ENCODE measurements at places on chromosomes 6 and 20.
A peak's percentile ranks its signal among the peaks of the same experiment; 100 is the strongest.

GRCh38 chr6:123808556-123808955 is 4.9 kb downstream of the NKAIN2 start:
- no peaks in the 10 kb centered on the region for H3K36me3 ChIP-seq
- H3K4me3 ChIP-seq: no peak overlapping the region
- H3K27ac ChIP-seq: no peak overlapping the region
- H3K27me3 ChIP-seq: no peaks in the 10 kb centered on the region
- no peak for DNase-seq

GRCh38 chr6:22766979-22767378 is 197.6 kb downstream of the HDGFL1 start:
- no peaks in the 10 kb centered on the region for H3K4me1 ChIP-seq
- DNase-seq: no peak
- no peak overlapping the region for H3K4me3 ChIP-seq
- H3K27ac ChIP-seq: no peak overlapping the region
- no peaks in the 10 kb centered on the region for H3K27me3 ChIP-seq

- H3K36me3 ChIP-seq: no peaks in the 10 kb centered on the region
- H3K27me3 ChIP-seq: no peaks in the 10 kb centered on the region
- H3K27ac ChIP-seq: no peak overlapping the region
- no peak overlapping the region for H3K4me3 ChIP-seq
- DNase-seq: no peak
Observed at GRCh38 chr20:36374995-36375394, 68.9 kb downstream of the DLGAP4 start.

GRCh38 chr6:89777455-89777854 is 42.1 kb downstream of the MDN1 start:
- no peak overlapping the region for H3K4me3 ChIP-seq
- DNase-seq: no peak
- no peaks in the 10 kb centered on the region for H3K27me3 ChIP-seq
- no peak overlapping the region for H3K27ac ChIP-seq
- H3K36me3 ChIP-seq: peaks cover 3% of the 10 kb centered on the region

- peaks cover 1% of the 10 kb centered on the region for H3K36me3 ChIP-seq
- H3K4me3 ChIP-seq: no peak overlapping the region
- no peaks in the 10 kb centered on the region for H3K27me3 ChIP-seq
- no peaks in the 10 kb centered on the region for H3K4me1 ChIP-seq
- no peak for DNase-seq
- no peak overlapping the region for H3K27ac ChIP-seq
Observed at GRCh38 chr6:135002974-135003703, 51.5 kb downstream of the HBS1L start.

DNA sequence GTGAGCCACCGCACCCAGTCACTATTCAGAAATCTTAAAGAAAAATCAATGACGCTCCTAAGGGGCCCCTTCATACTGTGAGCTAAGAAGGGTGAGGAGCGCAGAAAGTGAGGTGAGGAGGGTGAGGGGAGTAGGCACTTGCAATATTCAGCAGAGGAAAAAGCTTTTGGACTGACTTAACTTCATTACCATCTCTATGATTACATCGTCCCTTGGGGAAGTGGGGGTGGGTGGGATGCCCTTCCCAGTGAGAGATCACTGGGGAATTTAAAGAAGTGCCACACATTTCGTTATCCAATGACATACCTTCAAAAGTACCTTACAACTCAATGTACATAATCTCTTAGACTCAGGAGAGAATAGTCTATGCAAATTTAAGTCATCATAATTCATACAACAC is 46.5 kb downstream of the SMLR1 start:
- H3K27ac ChIP-seq: no peak overlapping the region
- H3K27me3 ChIP-seq: no peaks in the 10 kb centered on the region
- no peaks in the 10 kb centered on the region for H3K4me1 ChIP-seq
- H3K4me3 ChIP-seq: no peak overlapping the region
- peaks cover 7% of the 10 kb centered on the region for H3K36me3 ChIP-seq
- no peak for DNase-seq

DNA sequence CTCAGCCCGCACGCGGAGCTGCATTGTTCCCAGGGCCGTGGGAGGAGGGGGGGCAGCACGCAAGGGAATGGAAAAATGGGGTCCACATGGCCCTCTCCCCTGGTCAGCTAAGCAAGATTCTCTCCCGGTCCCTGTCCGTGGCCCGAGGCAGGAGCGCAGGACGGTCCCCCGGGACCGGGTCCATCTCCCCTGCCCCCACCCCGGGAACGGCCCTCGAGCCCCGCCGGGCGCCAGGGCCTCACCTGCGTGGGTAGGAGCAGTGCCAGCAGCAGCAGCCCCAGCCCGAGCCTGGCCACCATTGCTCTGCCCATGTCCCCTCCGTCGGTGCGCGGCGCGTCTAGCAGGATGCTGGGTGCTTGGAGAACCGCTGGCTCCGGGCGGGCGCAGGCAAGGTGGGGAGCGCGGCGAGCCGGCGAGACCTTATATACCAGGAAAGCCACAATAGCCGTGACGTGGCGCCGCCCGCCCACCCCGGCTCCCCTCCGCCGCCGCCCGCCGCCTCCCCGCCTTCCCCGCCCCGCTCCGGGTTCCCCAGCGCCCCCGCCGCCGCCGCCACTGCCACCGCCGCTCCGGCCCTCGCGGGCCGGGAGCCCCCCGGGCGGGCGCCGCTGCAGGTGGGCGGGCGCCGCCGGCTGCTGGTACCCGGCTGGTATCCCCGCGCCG is at the start of gene CD24:
Gene CD24 (minus strand): TSS at position 394 of the 663 bp plus-strand sequence. CDS start 83 bp downstream, at position 311.
- H3K4me3 ChIP-seq: peak within 1 kb of the TSS; percentile 60
- H3K27ac ChIP-seq: no peak within 1 kb of the TSS
- H3K4me1 ChIP-seq: no peaks in the 10 kb centered on the region
- DNase-seq: no peak
- H3K36me3 ChIP-seq: no peaks in the 10 kb centered on the region
- H3K27me3 ChIP-seq: no peaks in the 10 kb centered on the region

DNA sequence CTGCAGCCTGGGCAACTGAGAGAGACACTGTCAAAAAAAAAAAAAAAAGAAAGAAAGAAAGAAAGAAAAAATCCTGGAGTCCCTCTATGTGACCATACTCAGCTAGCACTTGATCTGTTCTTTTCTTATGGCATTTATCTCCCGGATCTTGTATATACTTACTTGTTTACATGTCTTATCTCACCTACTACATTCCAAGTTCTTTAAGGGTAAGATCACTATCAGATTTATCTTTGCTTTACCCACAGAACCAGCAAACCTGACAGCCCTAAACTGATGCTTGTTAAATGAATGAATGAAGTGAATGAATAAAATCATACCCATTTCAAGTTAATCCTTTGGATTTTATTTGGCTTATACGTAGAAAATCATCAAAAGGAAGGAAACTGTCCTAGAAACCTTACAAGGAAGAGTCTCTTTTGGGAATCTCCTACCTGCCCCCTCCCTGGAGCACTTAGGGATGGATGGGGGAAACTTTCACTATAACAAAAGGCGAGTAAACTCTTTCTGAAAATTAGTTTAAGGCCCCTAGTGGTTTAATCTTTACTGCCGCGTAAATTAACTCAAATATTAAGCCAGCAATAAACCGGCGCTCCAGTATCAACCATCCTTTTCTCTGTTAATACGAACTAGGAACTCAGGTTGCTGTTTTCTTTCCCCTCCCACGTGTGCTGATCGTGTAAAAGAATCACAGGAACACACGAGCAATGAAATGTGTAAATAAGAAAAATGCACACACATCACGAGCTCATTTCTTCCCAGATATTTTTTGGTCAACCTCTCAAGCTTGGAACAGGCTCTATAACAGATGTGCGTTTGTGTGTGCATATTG is 1.3 kb upstream of the UTRN start:
- no peaks in the 10 kb centered on the region for H3K4me1 ChIP-seq
- peak overlapping the region; percentile 73 for H3K4me3 ChIP-seq
- H3K27ac ChIP-seq: no peak overlapping the region
- no peak for DNase-seq
- no peaks in the 10 kb centered on the region for H3K36me3 ChIP-seq

DNA sequence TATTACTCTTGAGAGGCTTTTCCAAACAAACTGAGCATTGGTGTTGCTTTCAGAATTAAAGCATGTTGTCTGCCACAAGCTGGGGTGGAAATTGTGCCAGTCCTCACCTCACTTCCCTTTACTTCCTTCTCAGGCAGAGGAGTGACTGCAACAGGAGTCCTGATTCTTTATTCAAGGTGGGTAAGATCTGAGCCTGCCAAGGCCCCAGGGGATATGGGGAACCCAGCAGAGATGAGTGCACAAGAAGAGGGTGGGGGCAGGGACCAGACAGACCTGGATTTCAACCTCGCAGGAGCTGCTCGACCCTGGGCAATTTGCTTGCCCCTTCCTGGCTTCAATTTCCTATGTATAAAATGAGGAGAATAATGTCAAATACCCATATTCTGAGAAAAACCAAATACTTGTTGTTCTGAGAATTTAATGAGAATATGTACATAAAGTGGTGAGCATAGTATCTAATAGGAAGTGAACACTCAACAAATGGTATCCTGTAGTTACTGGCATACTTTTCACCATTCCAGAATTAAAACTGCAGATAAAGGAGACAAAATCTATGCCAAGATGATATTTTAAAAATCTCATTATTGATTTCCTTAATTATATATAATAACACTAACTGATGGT is 17.8 kb downstream of the MAN1A1 start:
- H3K36me3 ChIP-seq: no peaks in the 10 kb centered on the region
- H3K27me3 ChIP-seq: no peaks in the 10 kb centered on the region
- H3K27ac ChIP-seq: no peak overlapping the region
- DNase-seq: no peak

DNA sequence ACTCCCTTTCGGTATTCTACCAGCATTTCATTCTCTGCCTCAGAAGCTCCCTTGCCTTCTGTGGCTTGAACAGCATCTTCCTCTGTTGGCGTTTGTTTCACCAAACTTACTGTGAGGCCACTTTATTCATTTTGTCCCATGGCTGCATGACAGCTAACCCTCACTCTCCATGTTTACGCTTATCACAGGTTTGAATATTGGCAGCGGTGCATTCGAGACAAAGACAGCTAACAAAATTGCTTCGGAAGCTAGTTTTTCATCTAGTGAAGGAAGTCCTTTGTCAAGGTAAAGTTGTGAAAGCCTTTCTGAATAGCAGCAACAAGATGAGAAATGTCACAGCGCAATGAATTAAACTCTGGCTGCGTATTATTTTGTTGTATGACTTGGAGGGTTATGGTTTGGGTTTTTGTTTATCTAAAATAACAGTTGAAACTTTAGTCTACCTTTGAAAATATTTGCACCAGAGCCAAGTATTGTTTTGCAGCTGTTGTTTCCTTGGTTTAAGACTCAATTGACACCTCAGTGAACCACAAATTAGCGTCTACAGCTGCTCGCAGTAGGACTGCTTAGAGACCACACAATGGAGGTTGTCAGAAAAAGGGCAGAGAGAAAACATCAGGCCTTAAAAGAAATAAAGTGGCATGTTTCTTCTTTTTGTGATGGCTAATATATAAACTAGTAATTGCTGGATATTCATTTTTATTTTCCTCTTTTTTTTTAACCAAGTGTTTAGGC is 70.4 kb upstream of the XRN2 start:
- no peaks in the 10 kb centered on the region for H3K4me1 ChIP-seq
- H3K36me3 ChIP-seq: peaks cover 6% of the 10 kb centered on the region
- no peak overlapping the region for H3K27ac ChIP-seq
- no peak for DNase-seq

Data from aorta (tissue), 5 donors.